ENCODE measurements at places on chromosomes 2 and 18.

- no peak for DNase-seq
Measured at GRCh38 chr2:14614017-14614416, 18.5 kb upstream of the LRATD1 start.

- DNase-seq = no peak
Measured at GRCh38 chr18:3153107-3153704, 66.6 kb downstream of the MYOM1 start.

GRCh38 chr2:45833301-45833967, 182.0 kb downstream of the PRKCE start:
- no peak for DNase-seq

DNA sequence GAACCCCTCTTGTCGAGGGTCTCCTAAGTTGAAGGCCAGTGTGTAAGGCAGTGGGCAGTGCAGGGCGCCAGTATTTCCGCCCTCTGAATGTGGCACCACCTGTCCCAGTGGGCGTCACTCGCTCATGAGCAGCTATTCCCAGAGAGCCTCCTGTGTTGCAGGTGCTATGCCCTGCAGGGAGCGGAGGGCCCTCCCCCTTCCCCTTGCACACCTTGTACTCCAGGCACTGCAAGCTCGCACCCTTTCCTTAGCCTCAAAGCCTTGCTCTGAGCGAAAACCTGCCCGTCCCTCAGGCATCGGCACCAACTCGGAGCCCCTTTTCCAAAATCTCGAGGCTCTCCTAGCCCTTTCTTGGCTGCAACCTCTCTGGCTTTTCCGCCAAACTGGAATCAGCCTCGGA, 282.7 kb downstream of the AGAP1 start:
- DNase-seq = no peak

DNA sequence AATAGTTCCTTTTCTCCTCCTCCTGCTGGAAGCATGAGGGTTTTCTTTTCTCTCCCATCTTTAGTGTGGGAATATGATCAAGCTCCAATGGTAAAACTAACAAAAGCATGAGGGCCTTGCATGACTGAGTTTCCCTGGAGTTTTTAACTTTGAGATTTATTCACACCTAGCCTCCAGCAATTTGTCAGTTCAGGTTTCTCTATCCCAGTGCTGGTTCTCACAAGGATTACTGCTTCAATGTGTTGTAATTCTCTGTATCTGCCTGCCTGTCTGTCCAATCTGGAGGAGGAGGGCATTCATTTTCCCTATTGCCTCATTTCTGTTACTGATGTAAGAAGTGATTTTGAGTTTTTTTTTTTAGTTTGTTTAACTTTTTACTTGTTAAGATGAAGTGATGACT, 57.6 kb upstream of the RPRM start:
- no peak for DNase-seq

GRCh38 chr2:231065966-231066365, 9.3 kb downstream of the PSMD1 start:
- DNase-seq = no peak

GRCh38 chr2:105396254-105397024, 2.4 kb downstream of the FHL2 start:
- no peak for DNase-seq

- DNase-seq = no peak
Measured at GRCh38 chr18:61943175-61943964, 50.6 kb upstream of the RNF152 start.

GRCh38 chr18:26655525-26656430, 107.4 kb upstream of the KCTD1 start:
- no peak for DNase-seq

DNA sequence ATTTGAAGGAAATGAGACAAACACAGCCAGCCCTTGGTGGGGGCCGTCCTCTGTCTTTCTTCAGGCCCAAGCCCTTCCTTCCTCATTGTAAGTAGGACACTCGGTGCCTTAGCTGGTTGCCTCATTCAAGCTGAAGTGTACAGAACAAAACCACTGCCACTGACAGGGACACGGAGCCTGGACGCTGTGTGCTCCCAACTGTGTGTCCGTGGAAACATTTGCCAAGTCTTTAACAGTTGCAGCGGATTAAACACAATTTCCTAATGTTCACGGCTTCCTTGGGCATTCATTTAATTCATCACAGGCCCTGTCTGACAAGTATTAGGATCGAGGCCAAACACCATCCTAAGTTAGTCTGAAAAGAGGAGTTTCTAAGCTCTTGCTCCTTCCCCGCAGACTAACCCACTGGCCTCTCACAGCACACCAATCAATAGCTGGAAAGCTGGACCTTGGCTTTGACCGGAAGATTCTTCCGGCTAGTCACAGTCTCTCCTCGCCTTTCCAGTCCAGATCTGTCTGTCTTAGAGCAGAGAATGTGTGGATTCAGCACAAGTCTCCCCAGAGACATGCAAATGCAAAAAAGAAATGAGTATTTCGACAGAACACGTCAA, 68.7 kb upstream of the ACSL3 start:
- no peak for DNase-seq

DNA sequence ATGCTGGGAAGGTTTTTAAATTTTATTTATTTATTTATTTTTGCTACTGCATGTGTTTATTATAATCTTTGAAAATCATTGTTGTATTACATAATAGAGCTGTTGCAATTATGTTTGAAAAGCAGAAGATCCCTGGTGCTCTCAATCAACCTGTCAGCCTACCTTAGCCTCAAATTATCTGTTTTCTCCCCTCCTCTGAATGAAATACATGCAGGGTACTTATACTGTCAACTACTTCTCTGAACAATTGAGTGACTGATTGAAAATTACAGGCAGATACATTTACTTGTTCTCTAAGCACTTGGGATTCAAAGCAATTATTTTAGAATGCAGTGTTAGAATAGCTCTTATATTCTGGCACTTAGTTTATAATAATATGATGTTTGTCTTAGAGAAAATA, 8.1 kb downstream of the KYNU start:
- no peak for DNase-seq

DNA sequence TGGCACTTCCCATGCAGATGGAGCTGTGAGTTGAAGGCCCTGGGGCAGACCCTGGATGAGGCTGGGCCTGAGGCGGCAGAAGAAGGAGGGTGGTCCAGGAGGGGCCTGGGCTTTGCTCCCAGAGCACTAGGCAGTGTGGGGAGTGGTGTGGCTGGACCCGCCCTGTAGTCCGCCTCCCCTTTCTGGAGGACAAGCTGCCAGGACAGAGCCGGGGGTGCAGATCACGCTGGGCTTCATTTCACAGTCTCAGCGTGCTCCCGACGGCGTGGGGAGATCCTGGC, 49.8 kb downstream of the PTGR3 start:
- no peak for DNase-seq

- DNase-seq = no peak
Measured at GRCh38 chr2:222284466-222284865, 14.3 kb downstream of the PAX3 start.

- no peak for DNase-seq
Measured at GRCh38 chr2:42865884-42866881, 73.8 kb upstream of the HAAO start.

DNA sequence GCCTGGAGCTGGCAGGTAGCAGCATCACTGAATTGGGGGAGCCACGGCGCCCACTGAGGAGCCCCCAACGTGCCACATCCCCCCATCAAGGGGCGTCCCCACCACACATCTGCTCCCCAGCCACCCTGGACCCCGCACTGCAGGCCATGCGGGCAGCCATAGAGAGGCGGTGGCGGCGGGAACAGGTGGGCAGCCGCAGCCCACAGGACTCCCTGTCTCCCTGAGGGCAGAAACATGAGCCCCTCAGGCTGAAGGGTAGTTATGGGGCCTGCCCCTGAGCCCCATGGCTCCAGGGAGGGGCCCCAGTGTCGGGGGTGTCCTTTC, 26.6 kb downstream of the CROCC2 start:
- DNase-seq = no peak

- DNase-seq = no peak
Measured at GRCh38 chr2:16933355-16933754, 267.7 kb upstream of the CYRIA start.

DNA sequence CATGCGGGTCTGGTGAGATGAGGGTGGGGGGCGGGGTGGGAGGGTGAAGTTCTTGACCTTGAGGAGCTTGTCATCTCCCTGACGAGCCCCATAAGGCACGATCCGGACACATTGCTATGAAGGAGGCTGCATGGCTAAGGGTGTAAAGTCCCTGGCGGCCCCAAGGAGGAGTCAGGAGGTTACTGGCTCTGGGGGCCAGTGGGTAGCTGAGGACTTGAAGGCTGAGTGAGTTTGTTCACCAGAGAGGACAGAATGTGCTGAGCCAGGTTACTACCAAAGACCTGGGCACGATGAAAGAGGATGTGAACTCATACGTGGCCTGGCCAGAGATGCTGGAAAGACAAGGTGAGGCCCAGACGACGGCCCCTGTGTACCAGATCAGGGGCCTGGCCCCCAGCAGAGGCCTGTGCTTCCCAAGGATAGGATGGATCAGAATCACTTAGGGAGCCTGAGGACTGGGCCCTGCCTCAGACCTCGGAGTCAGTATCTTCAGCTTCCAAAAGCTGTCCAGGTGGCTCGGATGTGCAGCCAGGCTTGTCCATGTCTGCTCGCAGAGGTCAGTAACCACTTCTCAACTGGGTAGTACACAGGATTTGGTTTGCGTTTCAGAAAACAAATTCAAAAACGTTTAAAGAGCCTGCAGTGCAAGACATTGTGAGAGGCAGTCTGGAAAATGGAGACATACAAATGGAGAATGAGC, 110.9 kb downstream of the RNF144A start:
- DNase-seq = no peak

DNA sequence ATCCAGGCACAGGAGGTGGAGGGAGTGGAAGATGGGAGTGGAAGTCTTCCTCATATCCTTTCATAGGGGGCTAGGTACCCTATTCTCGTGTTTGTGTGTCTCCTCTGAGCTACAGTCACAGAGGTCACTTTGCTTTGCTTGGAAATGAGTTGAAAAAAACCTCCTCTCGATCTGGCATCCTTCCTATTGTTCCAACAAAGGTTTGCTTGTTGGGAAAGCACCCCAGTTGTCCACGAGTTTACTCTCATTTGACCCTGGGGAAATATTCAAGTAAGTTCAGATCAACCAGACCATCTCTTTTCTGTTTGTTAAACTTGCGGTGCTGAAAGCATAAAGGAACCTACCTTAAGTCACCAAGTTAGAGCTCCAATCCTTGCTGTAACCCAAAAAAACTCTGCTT, 59.3 kb downstream of the ARHGEF33 start:
- no peak for DNase-seq

GRCh38 chr2:149365931-149366583, 35.7 kb downstream of the LYPD6 start:
- DNase-seq = no peak

GRCh38 chr2:112482309-112483041, 519 bp downstream of the TTL start:
- no peak for DNase-seq

GRCh38 chr2:204170411-204170810, 233.8 kb downstream of the ICOS start:
- no peak for DNase-seq

GRCh38 chr18:26397019-26397418, 151.3 kb downstream of the KCTD1 start:
- DNase-seq = no peak

GRCh38 chr2:176668912-176669311, 399.7 kb downstream of the MTX2 start:
- no peak for DNase-seq

- DNase-seq = no peak
Measured at GRCh38 chr2:101253703-101254450, 1.2 kb downstream of the CNOT11 start.

GRCh38 chr2:883803-884748, 66.6 kb upstream of the SNTG2 start:
- no peak for DNase-seq

DNA sequence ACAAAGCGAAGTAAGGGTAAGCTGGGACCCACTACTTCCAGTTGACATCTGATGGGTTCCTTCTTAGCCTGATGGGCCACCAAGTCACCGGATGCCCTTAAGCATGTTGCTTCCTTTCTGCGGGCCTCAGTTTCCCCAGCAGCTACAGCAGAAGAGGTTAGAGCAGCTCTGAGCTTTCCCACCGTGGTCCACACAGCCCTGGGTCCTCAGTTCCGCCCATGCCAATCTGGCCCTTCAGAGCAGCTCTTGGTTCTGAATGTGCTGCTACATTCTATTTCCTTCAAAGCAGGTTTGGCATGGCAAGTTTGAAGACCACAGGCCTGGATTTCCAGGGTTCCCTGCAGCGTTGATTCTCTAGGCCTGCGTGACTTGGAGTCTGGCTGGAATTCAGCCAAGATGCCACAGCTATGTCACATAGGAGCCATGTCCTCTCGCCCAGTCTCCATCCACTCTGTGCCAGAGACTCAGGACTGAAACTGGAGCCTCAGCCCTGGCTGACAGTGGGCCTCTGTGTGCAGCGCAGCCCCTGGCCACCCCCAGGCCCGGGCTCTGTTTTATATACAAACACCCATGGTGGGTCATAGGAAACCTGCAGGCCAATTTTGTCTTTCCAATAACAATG, 79.6 kb downstream of the TFCP2L1 start:
- no peak for DNase-seq

GRCh38 chr18:9854801-9855676, 30.7 kb upstream of the TXNDC2 start:
- DNase-seq = no peak

DNA sequence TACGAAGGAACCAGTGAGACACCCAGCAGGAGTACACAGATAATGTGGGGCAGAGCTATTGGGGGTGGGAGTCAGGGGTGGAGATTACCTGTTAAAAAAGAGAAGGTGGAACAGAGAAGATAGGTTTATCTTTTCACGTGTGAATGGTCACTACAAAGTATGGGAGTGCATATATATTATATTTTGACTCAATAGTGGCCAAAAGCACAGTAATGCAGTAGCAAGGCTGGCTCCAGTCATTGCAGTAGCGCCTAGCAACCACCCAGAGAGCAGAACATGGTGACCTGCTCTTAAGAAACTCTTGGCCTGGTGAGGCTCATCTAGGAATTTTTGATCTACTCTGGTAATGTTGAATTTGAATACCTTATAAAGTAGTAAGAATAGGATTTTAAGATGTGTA, 1.0 kb downstream of the IMPACT start:
- no peak for DNase-seq

- DNase-seq = no peak
Measured at GRCh38 chr18:3653851-3654441, 204.0 kb downstream of the TGIF1 start.

- DNase-seq = no peak
Measured at GRCh38 chr2:8692783-8693156, 10.9 kb downstream of the ID2 start.

DNA sequence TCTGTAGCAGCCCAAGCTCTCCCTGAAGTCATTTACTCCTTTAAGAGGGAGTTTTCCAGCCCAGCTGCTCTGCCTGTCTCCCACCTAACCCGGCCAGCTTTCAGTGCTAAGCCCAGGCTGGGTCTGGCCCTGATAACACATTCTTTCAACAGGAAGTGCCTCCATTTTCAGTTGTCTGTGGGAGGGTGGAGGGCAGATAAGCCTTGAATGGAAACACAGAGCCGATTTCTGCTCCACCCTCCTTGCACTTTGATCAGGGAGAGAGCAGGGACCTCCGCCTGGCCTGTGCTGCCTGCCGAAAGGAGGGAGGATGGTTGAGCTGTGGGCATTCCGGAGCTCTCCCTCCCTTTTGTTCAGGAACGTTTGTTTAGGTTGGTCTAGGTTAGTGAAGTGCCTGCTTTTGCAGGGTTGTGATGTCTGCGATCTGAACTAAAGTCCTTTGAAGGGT, 24.8 kb downstream of the GATA6 start:
- DNase-seq = no peak

Measured in stimulated activated CD8-positive, alpha-beta memory T cell treated with anti-CD3 and anti-CD28 coated beads, Interleukin-4, amount 100 ng/mL, for 1 hour (primary cell).